ENCODE measurements at places on chromosomes 7 and 10.
A peak's percentile ranks its signal among the peaks of the same experiment; 100 is the strongest.

DNA sequence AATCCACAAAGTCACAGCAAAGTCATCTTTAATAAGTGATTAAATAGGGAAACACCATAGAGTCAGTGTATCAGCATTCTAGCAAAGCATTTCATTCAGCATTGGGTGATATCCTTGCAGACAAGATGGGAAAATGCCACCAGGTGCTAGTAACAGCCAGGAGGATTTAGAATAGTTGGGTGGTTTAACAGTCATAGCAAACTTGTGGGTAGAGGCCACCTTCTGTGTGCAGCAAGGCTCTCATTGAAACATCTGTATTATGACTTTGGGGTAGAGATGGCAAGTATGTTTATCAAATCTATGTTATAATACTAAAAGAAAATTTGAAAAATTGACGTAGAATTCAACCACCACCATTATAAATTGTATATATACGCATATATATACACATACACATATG, 26.4 kb upstream of the ADO start:
- DNase-seq: no peak

DNA sequence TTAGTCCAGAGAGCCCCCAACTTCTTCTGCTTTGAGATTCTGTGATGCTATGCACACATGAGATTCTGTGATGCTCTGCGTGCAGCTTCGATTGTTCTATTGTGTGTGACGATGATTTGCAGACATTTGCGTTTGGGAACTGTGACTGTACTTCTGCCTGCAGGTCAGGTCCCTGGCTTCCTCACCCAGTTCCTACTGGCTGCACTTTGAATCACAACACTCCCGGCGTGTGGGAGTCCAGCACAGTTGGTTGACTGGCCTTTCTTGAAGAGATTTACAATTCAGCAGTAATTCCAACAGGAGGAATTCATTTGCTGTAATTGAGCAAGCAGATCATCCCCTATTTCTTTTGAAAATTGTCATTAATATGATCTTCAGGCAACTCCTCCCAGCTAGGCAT, 252.2 kb upstream of the YAE1 start:
- no peak for DNase-seq

DNA sequence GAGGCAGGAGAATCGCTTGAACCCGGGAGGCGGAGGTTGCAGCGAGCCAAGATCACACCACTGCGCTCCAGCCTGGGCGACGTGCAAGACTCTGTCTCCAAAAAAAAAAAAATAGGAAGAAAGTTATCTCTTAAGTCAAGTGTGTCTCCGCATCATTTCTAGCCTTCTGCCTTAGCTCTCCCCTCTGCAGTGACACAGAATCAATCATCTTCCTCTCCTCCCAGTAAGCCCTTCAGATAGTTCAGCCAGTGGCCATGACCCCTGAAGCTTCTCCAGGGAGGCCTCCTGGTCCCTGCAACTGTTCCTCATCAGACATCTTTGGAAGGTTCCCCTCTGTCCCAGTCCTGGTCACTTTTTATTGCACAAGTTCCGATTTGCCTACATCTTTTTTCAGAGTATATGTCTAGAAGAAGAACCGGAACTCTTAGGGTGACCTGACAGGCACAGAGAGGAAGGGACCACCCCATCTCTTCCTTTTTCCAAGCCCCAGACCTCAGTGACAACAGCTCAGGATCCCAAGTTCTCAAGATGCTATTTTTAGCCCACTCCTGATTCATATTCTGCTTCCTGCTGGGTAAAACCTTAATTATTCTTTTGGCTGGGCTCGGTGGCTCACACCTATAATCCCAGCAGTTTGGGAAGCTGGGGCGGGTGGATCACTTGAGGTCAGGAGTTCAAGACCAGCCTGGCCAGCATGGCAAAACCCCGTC, 6.6 kb upstream of the RHBDD2 start:
- DNase-seq: no peak

- no peak for DNase-seq
Observed at GRCh38 chr7:46705386-46706255, 784.5 kb upstream of the IGFBP3 start.

- DNase-seq: no peak
Observed at GRCh38 chr7:38855867-38856266, 53.1 kb downstream of the VPS41 start.

- no peak for DNase-seq
Observed at GRCh38 chr7:92635538-92635937, 45.3 kb upstream of the FAM133B start.

- DNase-seq: no peak
Observed at GRCh38 chr7:137591421-137591837, 247.9 kb upstream of the PTN start.

DNA sequence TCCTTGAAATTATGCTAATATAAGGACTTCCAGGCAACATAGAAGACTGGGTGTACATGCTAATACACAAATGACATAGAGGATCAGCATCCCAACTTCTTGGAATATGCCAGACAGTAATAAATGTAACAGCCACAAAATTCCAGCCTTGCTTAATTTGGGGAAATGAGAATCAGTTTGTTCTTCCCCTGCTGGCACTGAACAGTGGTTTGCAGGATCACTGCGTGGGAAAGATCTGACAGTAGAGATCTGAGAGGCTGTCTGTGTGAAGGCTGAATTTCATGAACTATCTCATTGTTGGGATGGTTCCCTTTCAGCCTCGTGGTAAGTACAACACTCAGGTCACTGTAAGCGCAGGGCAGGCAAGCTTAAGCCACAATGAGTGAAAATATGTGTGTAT, 1078.0 kb downstream of the LRMDA start:
- DNase-seq: no peak

- DNase-seq: no peak
Observed at GRCh38 chr7:143882604-143883078, 19.3 kb downstream of the TCAF1 start.

GRCh38 chr7:92714767-92715166, 121.6 kb downstream of the CDK6 start:
- DNase-seq: no peak

GRCh38 chr7:64892116-64892515, 11.0 kb upstream of the ZNF273 start:
- DNase-seq: no peak

DNA sequence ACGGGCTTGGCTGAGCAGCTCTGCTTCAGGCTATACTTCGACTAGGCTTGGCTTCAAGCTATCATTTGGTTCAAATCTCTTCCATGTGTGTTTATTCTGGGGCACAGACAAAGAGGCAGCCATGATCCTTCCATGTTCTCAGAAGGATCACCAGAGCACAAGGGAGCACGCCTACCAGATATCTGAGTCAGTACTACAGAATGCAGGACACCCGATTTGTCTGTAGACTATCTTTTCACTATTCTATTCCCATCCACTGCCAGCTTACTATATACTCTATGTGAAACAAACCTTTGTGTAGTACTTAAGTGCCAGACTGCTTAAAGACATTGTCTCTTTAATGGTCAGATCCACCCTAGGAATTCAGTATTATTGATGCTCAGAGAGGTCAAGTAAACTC, 35.1 kb downstream of the CH25H start:
- no peak for DNase-seq

DNA sequence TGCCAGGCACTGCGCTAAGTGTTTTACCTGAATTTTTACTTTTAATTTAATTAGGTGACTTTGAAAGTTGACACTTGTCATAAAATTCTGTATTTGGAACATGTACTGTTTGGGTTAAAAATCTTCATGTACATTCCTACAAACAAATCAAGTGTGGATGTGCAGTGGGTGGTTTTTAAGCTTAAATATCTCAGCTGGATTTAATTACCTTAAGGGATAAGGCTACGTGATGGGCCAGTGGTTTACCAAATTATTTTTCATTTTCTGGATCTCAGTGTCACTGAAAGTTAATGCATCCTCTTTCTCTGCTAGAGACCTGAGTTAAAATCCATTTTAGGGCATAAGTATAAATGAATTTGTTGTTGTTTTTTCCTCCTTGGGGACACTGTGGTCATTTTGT, 51.1 kb downstream of the EXOC4 start:
- DNase-seq: no peak

- DNase-seq: no peak
Observed at GRCh38 chr10:128550045-128550444, 423.8 kb upstream of the MKI67 start.

DNA sequence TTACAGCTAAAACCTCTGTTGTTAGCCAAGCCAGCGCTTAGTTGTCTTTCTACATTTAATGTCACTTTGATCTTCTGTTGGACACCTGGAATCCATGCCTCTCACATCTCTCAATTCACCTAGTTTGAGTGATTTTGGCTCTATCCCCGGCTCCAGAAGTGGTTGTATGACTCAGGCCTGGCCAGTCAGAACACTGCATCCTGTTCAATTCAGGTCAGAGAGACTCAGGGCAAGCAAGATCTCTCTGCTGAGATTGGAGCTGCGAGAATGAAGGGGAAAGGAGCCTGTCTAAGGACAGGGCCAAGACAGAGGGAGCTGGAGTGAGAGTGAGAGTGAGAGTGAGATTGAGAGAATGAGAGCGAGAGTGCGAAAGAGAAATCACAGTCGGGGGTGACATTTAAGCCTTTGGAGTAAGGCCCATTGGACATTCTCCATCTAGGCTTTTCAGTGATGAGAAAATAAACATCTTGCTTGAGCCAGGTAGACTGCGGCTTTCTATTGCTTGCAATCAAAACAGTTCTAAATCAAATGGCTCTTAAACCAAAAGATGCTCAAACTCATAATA, 83.3 kb upstream of the DYNC1I1 start:
- no peak for DNase-seq

DNA sequence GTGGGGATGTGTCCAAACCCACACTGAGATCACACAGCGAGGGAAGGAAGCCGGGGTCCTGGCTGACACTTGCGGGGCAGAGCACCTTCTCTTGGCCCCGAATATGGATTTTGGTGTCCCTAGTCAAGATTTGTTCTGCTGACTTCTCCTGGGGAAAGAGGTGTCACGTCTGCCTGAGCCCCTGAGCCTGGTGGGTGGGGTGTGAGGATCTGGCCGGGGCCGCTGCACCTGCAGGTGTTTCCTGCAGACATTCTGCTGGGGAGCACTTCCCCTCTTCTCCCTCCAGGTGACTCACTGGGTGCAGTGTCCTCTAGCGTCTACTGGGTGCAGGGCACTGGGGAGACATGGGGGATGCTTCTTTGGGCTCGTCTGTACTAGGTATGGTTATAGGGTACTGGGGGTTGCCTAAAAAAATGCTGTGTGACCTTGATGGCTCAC, 99.2 kb downstream of the GRK5 start:
- DNase-seq: peak; percentile 74

DNA sequence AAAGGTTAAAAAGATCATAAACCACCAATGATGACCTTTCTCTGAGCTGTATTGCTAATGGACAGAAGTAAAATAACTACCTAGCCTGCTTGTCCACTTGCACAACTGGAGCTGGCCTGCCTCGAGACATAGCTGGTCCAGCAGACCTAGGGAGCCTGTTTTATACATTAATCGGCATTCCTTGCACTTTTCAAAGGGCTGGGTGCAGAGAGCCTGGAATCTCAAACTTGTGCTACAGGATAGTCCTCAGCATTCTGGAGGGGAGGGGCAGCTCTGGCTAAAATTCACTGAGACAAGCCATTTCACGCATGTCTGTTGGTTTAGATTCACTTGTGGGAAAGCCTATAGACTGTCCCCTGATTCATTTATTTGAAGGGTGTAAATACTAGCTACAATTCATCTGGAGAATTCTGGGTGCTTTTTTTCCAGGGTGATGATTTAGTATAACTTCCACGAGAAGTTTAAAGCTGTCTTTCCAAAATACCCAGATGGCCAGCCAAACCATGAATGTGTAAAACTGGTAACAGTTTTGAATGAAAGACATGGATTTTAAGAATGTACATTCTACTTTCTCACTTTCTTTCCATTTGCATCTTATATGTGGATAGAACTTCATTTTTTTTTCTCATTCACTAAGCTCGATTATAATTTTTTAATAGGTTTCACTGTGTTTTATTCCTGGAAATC, 389.4 kb downstream of the KCNMA1 start:
- no peak for DNase-seq

- DNase-seq: no peak
Observed at GRCh38 chr7:21352540-21353387, 75.1 kb upstream of the SP4 start.

DNA sequence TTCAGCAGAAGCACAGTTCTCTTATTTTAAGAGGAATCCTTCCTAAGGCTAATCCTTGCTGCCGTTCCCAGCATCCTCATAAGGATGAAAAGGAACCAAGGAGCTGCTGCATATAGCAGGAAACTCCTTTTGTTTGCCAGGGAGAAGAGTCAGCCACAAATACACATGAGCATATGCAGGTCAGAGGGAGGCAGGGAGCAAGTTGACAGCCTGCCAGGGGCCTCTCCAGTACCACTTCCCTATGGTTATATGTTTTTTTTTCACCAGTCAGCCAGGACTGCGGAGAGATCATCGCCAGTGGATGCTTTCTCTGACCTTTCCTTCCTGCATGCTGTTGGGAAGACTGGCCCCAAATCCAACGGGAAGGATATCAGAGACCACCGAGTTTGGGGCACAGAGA, 39.8 kb downstream of the SLC35B4 start:
- no peak for DNase-seq

DNA sequence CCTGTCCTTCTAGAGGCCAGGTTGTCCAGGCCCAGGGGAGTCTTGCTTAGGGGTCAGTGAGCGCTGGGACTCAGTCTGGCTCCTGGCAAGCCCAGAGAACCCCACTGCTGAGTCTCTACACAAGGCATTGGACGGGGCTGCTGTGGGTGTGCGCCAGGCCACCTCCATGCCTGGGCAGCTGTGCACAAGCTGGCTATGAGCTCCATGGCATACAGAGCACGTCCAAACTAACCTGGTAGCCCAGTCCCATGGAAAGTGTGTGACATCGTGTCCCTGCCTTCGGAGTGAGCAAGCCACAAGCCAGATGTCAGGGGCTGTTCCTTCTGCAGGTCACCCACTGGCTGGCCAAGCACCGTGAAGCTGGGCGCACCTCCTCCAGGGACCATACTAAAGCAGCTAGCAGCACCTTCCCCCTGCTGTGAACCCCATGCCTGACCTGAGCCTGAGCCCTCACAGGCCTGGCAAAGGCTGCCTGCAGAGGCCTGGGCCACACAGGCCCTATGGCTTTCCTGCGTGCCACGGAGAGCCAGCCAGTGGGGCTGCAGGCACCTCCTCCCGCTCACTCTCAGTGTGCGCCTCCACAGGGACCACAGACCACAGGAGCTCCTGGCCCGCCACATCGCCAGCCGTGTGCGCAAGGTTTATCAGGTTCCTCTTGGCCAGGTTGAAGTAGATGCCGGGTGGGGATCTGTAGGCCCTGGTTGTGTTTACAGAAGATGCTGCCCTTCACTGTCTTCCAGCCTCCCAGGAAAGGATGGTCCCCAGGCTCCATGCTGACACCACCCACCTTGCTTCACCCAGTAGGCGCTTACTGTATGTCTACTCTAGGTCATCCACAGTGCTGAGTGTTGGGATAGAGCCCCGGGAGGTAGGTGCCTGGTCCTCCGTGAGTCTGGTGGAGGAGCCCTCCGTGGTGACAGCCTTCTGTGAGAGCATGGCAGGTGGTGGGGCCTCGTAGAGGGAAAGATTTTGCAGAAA, 219.7 kb downstream of the EBF3 start:
- no peak for DNase-seq

DNA sequence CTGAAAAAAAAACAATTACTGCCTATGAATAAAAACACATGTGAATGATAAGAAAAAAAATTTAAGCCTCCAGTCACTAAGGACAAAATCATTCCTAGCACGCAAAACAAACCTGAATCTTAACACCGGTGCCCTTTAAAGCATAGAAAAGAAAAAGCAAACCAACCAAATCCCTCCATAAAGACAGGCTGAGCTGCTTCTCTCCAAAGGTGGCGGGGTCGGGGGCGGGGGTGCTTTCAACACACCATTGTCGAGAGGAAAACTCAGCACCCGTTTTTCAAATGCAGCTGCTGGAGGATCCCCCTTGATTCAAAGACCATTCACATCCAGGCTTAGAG, 1.4 kb downstream of the ST8SIA6 start:
- no peak for DNase-seq

- DNase-seq: no peak
Observed at GRCh38 chr7:77757589-77757988, 40.6 kb downstream of the TMEM60 start.

- DNase-seq: no peak
Observed at GRCh38 chr7:4861227-4861626, 603 bp downstream of the PAPOLB start.
